ENCODE measurements at places on chromosomes 6 and 20.

DNA sequence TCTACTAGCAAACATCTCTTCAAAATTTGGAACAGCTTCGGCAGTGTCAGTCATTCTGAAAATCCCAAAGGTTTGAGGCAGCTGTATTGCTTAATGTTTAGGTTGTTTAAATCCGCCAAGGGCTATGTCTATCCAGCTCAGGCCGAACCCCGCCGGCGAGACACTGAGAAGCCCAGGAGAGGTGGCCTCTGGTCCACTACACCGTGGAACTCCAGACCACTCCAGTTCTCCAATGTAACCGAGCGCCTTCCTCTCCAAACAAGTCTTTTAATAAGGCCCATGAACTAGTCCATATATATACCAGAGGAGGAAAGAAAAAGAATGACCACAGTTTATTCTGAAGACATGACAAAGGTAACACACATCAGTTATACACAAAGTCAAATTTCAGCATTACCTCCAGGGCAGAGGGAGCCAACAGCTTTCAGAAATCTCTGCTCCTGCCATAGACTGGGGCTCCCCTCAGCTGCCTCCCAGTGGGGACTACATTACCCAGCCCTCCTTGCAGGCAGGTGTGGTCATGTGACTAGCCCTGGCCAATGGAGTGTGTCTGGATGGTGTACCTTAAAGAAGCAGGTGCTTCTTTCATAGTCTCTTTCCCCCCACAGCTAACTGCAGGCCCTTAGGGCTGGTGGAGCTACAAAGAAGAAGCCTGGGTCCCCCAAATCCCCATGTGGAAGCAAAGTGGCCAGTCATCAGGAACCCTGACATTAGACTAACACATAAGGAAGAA is at the start of gene RAMACL:
Gene RAMACL (minus strand): TSS at position 255 of the 733 bp plus-strand sequence. CDS start 201 bp downstream, at position 54.
- peak; percentile 0 for DNase-seq

- DNase-seq: no peak
Measured at GRCh38 chr6:73556836-73557235, 36.0 kb upstream of the EEF1A1 start.

DNA sequence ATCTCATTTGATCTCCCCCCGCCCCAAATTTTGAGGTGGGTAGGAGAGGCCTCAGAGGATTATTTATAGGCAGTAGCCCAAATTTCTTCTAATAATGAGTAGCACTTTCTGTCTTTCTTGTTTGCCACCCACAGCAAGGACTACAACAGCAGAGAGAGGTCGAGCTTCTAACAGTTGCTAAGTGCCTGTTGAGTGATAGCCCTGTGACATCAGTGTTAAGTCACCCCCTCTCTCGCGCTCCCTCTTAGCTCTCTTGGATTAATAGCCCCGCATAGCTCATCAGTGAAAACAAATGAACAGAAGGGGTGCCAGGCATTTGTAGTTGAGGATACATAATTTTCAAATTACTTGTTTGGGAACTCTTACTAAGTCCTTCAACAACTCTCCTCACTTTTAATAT is 3.5 kb downstream of the ANKRD60 start:
- no peak for DNase-seq

DNA sequence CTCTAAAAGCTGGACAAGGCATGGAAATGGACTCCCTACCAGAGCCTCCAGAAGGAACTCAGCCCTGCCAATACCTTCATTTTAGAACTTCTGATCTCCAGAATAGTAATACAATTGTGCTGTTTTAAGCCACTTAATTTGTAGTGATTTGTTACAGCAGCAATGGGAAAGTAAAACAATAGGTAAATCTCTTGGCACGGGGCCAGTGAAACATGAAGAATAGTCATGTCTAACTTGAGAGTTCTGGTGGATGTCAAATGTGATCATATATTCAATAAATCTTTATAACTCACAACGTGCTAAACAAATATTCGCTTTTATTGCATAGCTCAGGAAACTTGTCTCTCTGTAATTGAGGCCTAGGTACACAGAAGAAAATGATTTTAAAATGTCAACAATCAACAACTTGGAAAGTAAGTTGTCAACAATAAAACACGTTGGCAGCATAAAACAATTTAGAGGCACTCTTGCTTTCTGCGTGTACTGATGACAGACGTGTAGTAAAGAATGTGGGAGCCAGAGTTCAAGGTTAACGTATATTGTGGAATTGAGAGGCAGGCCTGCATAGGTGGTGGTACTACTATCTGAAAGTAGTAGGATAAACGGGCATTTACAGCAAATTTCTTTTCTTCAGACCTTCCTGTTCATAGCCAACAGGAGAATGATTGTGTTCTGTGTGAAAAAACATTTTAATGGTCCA is 140.5 kb upstream of the OPRM1 start:
- no peak for DNase-seq

- no peak for DNase-seq
Measured at GRCh38 chr6:87088076-87088475, 6.8 kb downstream of the CGA start.

- DNase-seq: no peak
Measured at GRCh38 chr6:105024803-105025202, 67.9 kb downstream of the LIN28B start.

DNA sequence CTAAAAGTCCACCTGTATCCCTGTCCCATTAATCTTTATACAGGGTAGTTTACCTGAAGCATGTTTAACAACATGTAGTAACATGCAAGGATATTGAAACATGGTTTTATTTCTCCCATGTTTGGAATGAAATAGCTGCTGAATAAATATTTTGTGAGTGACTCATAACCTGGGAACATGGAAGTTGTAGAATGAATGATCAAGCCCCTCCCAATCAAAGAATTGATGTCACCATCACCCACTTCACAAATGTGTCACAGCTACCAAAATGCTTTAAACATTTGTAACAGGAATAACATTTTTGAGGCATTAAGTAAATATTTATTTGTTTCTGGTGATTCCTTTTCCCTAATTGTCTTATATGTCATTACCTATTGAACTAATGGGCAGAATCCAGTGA is 58.9 kb upstream of the TNFAIP3 start:
- no peak for DNase-seq

- no peak for DNase-seq
Measured at GRCh38 chr6:169529931-169530751, 171.7 kb downstream of the WDR27 start.

DNA sequence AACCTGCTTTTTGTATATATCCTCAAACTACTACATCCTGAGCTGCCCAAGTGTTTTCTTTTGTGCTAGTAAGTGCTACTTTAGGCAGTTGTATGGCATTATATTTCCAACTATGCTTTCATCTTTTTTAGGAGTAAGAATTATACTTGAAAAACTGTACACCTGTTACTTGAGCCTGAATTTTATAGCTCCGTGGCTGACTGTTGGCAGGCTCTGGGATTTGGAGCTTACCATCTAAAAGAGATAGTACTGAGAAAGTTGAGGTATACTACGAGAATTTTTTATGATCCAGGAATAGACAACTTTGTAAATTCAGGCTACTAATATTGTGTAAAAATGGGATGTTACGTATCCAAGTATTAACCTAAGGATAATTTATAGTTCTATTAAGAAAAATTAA is 32.4 kb downstream of the RNF217 start:
- DNase-seq: no peak

GRCh38 chr6:122276637-122277036 is 122.8 kb upstream of the HSF2 start:
- DNase-seq: no peak
